ENCODE measurements at places on chromosomes 2 and 18. TPM values are rescaled to one million over a fixed set of nuclear protein-coding genes. Genes with fewer than 3 reads are reported as not detected.

CNTNAP5 gene
- total RNA-seq = not detected

SERPINB12 gene
- total RNA-seq = not detected

STPG4 gene
- total RNA-seq = 0.33 TPM

CTNNA2 gene
- total RNA-seq = not detected

Data from mammary microvascular endothelial cell (primary cell).